CD14-positive monocyte (primary cell): ENCODE measurements at places on chromosomes 2 and 18. TPM values are rescaled to one million over a fixed set of nuclear protein-coding genes. Genes with fewer than 3 reads are reported as not detected.

GRCh38 chr2:54191361-54192135 is 64.5 kb downstream of the TSPYL6 start:
- no peaks in the 10 kb centered on the region for H3K4me1 ChIP-seq
- H3K4me3 ChIP-seq: no peak overlapping the region
- H3K36me3 ChIP-seq: no peaks in the 10 kb centered on the region
- DNase-seq: no peak
- H3K27me3 ChIP-seq: no peaks in the 10 kb centered on the region

GRCh38 chr18:824179-824578 is 12.1 kb upstream of the YES1 start:
- DNase-seq: no peak
- H3K4me3 ChIP-seq: no peak overlapping the region
- no peaks in the 10 kb centered on the region for H3K36me3 ChIP-seq
- H3K4me1 ChIP-seq: no peaks in the 10 kb centered on the region
- H3K27me3 ChIP-seq: peaks cover 91% of the 10 kb centered on the region

DNA sequence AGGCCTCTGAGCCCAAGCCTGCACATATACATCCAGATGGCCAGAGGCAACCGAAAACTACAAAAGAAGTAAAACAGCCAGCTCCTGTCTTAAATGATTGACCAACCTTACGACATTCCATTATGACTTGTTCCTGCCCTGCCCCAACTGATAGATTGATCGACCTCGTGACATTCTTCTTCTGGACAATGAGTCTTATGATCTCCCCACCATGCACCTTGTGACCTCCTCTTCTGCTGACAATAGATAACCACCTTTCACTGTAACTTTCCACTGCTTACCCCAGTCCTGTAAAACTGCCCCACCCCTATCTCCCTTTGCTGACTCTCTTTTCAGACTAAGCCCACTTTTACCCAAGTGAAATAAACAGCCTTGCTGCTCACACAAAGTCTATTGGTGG is 670.0 kb upstream of the PKDCC start:
- no peak overlapping the region for H3K4me3 ChIP-seq
- no peaks in the 10 kb centered on the region for H3K36me3 ChIP-seq
- no peak for DNase-seq
- no peaks in the 10 kb centered on the region for H3K4me1 ChIP-seq

DNA sequence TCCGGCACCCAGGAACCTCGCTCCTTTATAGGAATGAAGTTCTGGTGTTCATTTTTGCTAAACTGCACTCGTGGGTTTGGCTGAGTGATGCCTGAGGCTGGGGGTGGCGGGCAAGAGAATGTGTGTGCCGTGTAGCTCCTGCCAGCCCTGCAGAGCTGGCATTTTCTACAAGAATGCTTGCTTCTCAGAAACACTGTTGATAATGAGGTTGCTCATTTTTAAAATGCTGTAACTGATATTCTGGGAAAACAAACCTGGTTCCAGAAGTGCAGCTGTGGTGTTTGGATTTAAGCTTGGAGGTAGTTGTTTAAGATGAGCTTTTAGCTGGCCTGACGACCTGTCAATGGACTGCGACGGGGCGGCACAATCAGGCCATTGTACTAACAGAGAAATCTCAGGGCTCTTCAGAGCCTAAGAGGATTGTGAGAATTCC is 511.9 kb upstream of the TNP1 start:
- no peak overlapping the region for H3K4me3 ChIP-seq
- peaks cover 3% of the 10 kb centered on the region for H3K4me1 ChIP-seq
- no peaks in the 10 kb centered on the region for H3K36me3 ChIP-seq
- H3K27ac ChIP-seq: no peak overlapping the region
- no peak for DNase-seq
- no peaks in the 10 kb centered on the region for H3K27me3 ChIP-seq

- no peak overlapping the region for H3K4me3 ChIP-seq
- DNase-seq: no peak
- no peak overlapping the region for H3K27ac ChIP-seq
- no peaks in the 10 kb centered on the region for H3K27me3 ChIP-seq
- no peaks in the 10 kb centered on the region for H3K36me3 ChIP-seq
Measured at GRCh38 chr2:5394223-5394622, 298.0 kb upstream of the SOX11 start.

GRCh38 chr2:214069254-214069653 is 341.6 kb upstream of the VWC2L start:
- H3K27ac ChIP-seq: no peak overlapping the region
- no peaks in the 10 kb centered on the region for H3K36me3 ChIP-seq
- DNase-seq: no peak
- no peaks in the 10 kb centered on the region for H3K4me1 ChIP-seq
- no peaks in the 10 kb centered on the region for H3K27me3 ChIP-seq
- no peak overlapping the region for H3K4me3 ChIP-seq

- H3K36me3 ChIP-seq: no peaks in the 10 kb centered on the region
- H3K27ac ChIP-seq: no peak overlapping the region
- H3K27me3 ChIP-seq: no peaks in the 10 kb centered on the region
- DNase-seq: no peak
- no peaks in the 10 kb centered on the region for H3K4me1 ChIP-seq
Measured at GRCh38 chr18:5962362-5962761, 67.0 kb upstream of the TMEM200C start.

GRCh38 chr2:191618786-191619185 is 59.1 kb upstream of the NABP1 start:
- peaks cover 38% of the 10 kb centered on the region for H3K4me1 ChIP-seq
- H3K36me3 ChIP-seq: no peaks in the 10 kb centered on the region
- H3K27ac ChIP-seq: peak overlapping the region; percentile 61
- no peaks in the 10 kb centered on the region for H3K27me3 ChIP-seq

- no peak overlapping the region for H3K4me3 ChIP-seq
- no peaks in the 10 kb centered on the region for H3K4me1 ChIP-seq
- no peak for DNase-seq
- no peak overlapping the region for H3K27ac ChIP-seq
- H3K27me3 ChIP-seq: no peaks in the 10 kb centered on the region
Measured at GRCh38 chr2:75319951-75320350, 120.6 kb upstream of the TACR1 start.

DNA sequence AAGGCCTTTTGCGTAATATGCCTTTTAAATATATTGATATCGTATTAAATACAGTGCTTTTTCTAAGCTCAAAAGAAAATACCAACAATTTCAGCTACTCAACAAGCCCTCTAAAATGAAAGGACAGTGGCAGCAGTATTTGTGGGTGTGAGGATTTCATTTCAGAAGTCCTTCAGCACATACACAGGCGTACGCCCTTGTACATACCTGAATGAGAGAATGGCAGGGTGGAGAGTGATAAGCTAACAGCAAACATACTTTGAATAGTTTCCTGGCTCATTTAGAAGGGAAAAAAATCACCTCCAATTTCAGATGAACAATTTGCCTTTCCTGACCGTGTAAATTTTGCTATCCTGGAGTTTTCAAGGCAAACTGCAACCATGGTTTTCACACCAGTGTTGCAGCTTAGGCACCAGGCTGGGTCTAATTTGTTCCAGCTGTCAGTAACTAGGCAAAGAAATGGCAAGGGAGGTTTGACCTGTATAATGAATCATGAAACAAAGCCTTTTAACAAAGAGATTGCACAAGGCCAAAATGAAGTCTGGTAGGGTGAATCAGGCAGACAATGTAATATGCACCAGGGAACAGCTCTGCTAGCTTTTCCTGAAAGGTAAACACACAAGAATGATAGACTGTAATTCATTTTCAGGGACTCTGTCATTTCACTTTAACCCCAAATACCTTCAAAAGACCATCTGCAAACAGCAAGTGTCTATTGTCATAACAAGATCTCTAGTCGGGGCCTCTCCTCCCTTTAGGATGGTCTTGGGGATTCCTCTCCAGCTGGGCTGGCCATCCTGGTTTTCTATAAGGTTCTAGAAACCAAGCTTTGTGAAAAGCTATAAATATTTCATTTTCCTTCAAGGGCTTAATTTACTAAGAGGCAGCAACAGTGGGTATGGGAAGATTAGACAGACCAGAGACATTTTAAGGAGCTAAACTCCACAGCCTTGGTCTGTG is 11.5 kb downstream of the ANKRD29 start:
- no peak for DNase-seq
- no peak overlapping the region for H3K4me3 ChIP-seq
- no peaks in the 10 kb centered on the region for H3K4me1 ChIP-seq
- no peaks in the 10 kb centered on the region for H3K27me3 ChIP-seq
- H3K36me3 ChIP-seq: no peaks in the 10 kb centered on the region
- no peak overlapping the region for H3K27ac ChIP-seq

GRCh38 chr2:46984040-46984439 is 68.4 kb upstream of the MCFD2 start:
- H3K4me1 ChIP-seq: peaks cover 85% of the 10 kb centered on the region
- H3K27me3 ChIP-seq: no peaks in the 10 kb centered on the region

DNA sequence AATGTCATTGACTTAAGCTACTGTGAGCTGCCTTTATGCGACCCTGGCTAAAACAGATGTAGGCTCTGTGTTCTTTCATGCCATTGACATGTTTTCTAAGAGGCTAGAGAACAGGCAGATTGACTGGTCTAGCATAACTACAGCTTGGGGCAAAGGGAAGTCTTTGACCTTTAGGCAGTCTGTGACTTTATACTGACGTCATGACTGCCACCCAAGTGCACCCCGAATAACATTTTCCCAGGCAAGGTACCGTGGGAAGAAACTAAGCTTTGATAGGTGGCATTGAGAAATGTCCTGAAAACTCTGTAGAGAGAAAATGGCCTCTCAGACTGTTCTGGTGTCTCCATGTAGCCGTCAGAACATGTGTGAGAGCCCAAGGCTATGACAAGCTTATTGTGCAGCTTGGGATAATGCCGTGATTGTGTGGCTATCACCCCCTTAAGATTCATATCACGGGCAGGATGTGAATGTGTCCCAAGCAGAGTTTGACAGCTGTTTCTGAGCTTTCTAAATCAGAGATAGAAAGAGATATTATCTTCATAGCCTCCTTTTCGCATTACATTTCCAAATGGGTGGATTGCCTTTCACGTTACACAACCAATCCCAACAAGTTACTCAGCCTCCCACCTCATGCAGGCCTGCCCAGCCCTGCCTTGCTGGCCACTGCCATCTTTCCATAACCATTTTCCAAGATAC is 672.2 kb upstream of the ACVR2A start:
- H3K27me3 ChIP-seq: no peaks in the 10 kb centered on the region
- DNase-seq: no peak
- no peaks in the 10 kb centered on the region for H3K36me3 ChIP-seq
- no peaks in the 10 kb centered on the region for H3K4me1 ChIP-seq
- no peak overlapping the region for H3K27ac ChIP-seq

GRCh38 chr2:153228904-153229303 is 249.7 kb downstream of the RPRM start:
- H3K4me3 ChIP-seq: no peak overlapping the region
- H3K4me1 ChIP-seq: no peaks in the 10 kb centered on the region
- H3K36me3 ChIP-seq: no peaks in the 10 kb centered on the region
- no peaks in the 10 kb centered on the region for H3K27me3 ChIP-seq

DNA sequence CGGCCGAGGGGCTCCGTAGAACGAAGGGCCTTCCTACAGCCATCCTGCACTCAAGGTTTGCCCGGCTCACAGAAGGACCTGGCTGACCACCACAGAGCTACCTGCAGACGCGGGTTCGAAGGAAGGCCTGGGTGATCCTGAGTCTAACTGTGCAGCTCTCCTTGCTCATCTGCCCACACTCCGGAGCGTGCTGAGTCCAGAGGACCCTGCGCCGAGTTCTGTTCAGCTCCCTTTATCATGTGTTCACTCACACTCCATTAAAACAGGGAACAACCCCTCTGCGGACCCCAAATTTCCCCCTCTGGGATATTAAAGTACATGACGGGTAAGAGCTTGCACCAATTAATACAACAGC is 138.3 kb downstream of the PXDN start:
- H3K27me3 ChIP-seq: peaks cover 9% of the 10 kb centered on the region
- DNase-seq: no peak
- H3K4me1 ChIP-seq: no peaks in the 10 kb centered on the region
- no peak overlapping the region for H3K27ac ChIP-seq

DNA sequence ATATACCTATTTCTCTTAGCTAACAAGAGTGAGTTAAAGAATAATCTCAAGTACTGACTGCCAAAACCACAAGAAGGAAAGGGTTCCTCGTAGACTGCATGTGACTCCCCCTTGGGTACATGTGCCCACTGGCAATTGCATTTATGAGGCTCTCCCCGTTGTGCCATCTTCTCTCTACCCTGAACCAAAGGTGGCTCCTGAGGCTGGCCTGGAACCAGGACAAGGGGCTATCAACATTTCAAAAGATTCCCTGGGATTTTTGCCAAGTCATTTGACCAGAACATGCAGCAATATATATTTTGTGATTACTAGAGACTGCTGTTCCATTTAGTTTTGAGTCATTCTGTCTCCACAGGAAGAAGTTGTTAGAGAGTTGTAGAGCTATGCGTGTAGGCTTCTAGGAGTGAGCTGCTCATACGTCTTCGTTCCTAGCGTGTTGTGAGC is 45.8 kb downstream of the LAMA3 start:
- H3K36me3 ChIP-seq: no peaks in the 10 kb centered on the region
- no peak overlapping the region for H3K4me3 ChIP-seq
- H3K27ac ChIP-seq: no peak overlapping the region
- peaks cover 18% of the 10 kb centered on the region for H3K4me1 ChIP-seq
- H3K27me3 ChIP-seq: no peaks in the 10 kb centered on the region

DNA sequence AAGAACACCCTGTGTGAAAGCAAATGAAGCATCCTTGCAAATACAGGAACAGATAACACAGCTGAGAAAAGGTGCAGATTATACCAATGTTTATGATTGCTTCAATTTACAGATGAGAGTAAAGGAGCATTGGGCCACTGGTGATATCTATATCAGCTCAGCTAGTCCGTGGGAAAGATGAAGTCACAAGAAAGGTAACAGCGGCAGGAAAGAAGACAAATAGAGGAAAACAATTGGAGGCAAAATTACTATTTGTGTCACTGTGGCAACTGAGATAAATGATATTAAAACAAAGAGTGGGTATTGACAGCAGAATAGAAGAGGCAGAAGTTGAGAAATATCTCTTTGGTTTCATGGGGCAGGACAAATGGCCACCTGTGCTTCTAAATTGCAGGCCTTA is 121.2 kb upstream of the CAVIN2 start:
- H3K4me1 ChIP-seq: no peaks in the 10 kb centered on the region
- H3K27ac ChIP-seq: no peak overlapping the region
- H3K4me3 ChIP-seq: no peak overlapping the region

GRCh38 chr2:200377355-200378336 is 71.2 kb downstream of the SPATS2L start:
- no peak for DNase-seq
- H3K27ac ChIP-seq: no peak overlapping the region
- H3K36me3 ChIP-seq: no peaks in the 10 kb centered on the region
- H3K4me3 ChIP-seq: no peak overlapping the region
- H3K27me3 ChIP-seq: no peaks in the 10 kb centered on the region

- H3K4me1 ChIP-seq: peaks cover 42% of the 10 kb centered on the region
- H3K4me3 ChIP-seq: no peak overlapping the region
- peaks cover 36% of the 10 kb centered on the region for H3K36me3 ChIP-seq
- H3K27me3 ChIP-seq: no peaks in the 10 kb centered on the region
Measured at GRCh38 chr18:48670751-48671560, 132.1 kb downstream of the CTIF start.

- H3K27me3 ChIP-seq: no peaks in the 10 kb centered on the region
- H3K36me3 ChIP-seq: no peaks in the 10 kb centered on the region
- no peak for DNase-seq
- H3K27ac ChIP-seq: no peak overlapping the region
- H3K4me3 ChIP-seq: no peak overlapping the region
- H3K4me1 ChIP-seq: no peaks in the 10 kb centered on the region
Measured at GRCh38 chr2:39424951-39425350, 12.1 kb downstream of the MAP4K3 start.

The NPHP1 gene
- 0.51 TPM in 1 of 2 replicates, not detected in the other for polyA plus RNA-seq

The NEU2 gene
- not detected for polyA plus RNA-seq

The GAD1 gene
- polyA plus RNA-seq: 0.08 TPM in 1 of 2 replicates, not detected in the other

The FEV gene
- not detected in 2 replicates for polyA plus RNA-seq

The CABLES1 gene
- not detected for polyA plus RNA-seq

The KLHL30 gene
- 0.14 TPM for polyA plus RNA-seq

The SERPINB11 gene
- polyA plus RNA-seq: not detected

The ARHGEF4 gene
- not detected for polyA plus RNA-seq

The EN1 gene
- polyA plus RNA-seq: not detected

The SUPT7L gene
- polyA plus RNA-seq: 10.7 TPM

The CXCR1 gene
- 0.59 TPM for polyA plus RNA-seq

The POLR1A gene
- polyA plus RNA-seq: 1.6 and 2.1 TPM in 2 replicates

The SERTAD2 gene
- polyA plus RNA-seq: 42.1 and 68.7 TPM in 2 replicates
